ENCODE measurements at places on chromosomes 2 and 18. TPM values are rescaled to one million over a fixed set of nuclear protein-coding genes. Genes with fewer than 3 reads are reported as not detected.

DNA sequence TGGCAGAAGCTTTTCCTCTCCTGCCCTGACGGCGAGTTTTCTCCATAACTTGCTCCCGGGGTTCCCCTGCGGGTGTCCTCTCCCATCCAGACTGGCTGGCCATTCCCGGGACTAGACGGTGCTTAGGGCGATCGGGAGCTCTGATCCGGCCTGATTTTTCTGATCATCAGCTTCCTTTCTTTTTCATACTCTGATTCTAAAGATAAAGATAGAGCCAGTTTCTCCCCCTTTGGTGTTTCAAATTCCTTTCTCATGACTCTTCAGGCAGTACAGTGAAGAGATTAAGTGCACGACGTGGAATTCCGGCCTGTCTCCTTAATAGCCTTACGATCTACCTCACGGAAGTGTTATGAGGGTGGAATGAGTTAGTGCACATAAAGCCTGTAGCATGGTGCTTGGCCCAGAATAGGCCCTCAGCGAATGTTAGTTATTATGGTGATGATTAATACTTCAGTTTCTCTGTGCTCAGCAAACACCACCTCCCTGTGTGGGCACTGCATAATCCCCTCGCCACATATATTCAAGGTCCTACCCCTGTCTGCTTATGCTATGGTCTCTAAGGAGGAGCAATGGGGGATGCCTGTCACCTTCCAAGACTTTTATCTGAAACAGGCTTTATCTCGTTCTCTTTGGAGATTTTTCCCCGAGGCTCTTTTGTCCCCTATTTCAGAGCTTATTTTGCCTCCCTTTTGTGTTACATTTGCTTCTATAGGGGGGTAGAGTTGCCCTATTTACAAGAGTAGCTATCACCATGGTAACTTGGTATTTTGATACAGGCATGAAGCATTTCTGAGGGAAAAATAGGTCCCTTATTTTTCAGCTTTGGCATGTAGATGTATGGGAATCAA, 254.8 kb downstream of the CDH2 start:
- peak; percentile 93 for DNase-seq

- peak; percentile 39 for DNase-seq
Measured at GRCh38 chr2:65300134-65300760, 72.6 kb downstream of the ACTR2 start.

DNA sequence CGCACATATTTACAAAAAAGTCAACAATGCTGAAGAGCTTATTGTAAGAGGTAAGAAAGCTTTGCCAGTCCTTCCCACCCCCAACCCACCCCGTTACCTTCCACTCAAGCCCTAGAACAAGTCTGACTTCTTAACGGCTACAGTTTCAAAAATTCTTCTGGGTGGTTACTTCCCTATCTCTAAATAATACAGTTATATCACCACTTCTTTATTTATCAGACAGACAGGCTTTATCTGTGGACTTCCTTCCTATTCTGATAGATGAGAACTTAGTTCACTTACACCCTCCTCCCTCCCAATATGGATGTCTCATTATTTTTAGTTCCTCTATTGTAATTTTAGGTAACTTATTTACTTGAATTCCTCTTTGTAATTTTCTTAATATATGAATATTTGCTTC, 26.7 kb upstream of the ACTR3 start:
- no peak for DNase-seq

GRCh38 chr2:235669983-235670962, 176.4 kb downstream of the AGAP1 start:
- DNase-seq: no peak

DNA sequence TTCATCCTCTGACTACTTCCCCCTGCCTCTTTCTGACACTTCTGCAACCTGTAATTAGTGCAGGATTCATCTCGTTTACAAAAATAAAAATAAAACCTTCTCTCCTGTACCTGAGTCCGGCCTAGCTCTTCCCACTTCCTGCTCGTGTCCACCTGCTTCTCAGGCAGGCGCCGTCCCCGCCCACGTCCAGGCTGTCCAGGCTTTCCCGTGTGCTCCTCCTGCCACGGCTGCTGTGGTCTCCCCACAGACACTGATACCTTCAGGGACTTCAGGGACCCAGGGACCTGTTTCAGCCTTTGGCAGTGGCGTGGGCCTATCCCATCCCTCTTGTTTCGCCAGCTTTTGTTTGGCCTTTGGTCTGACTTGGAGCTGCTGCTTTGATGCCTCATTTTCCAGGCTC, 272.5 kb downstream of the PHLPP1 start:
- DNase-seq: no peak

- DNase-seq: no peak
Measured at GRCh38 chr2:26442301-26442700, 35.6 kb downstream of the OTOF start.

DNA sequence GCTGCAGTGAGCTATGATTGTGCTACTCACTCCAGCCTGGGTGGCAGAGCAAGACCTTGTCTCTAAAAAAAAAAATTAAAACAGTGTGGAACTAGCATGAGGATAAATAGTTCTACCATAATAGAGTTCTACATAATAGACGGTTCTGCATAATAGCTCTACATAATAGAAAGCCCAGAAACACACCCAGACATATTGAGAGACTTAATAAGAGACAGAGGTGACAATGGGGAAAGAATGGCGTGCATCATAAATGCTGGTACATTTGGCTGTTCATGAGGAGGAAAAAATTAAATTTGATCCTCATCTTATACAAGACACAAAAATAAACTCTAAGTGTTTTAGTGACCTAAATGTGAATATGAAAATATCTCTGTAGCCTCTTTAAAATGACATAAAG, 58.5 kb downstream of the PTRHD1 start:
- DNase-seq: no peak

DNA sequence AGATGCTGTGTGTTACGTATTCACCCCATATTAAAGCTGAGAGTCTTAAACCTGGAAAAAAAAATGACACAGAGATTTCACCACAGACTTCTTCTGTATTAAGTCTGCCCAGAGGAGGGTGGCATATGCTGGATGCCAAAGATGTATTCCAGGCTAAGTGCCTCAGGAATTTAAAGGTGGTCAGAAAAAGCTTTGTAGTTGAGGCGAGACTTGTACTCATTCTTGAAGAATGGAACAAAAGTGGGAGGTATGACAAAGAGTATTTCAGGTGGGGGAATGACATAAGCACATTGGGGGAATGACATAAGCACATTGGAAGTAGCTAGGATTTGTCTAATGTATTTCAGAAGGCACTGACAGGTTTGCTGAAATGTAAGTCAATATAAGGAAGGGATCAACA, 98.6 kb downstream of the BABAM2 start:
- DNase-seq: peak; percentile 9

GRCh38 chr2:42021464-42021863, 26.4 kb upstream of the PKDCC start:
- peak; percentile 30 for DNase-seq

DNA sequence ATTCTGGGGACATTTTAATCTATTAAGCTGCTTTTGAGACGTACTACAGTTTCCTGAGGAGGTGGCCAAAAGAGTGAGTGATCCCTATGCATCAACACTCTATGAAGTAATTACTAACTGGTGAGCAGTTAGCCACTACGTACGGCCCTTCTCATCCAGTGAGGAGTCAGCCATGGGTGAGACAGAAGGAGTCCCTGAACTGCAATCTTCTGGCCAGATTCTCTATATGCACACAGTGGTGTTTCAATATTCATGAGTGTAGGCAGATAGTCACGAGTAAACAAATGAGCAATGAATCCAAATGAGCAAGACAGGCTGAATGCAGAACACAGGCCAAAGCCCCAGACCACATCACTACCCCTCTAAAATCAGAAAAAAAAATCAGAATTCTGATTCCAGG, 29.8 kb upstream of the TMEM214 start:
- no peak for DNase-seq

- no peak for DNase-seq
Measured at GRCh38 chr2:1309507-1309906, 103.8 kb upstream of the TPO start.

- DNase-seq: peak; percentile 81
Measured at GRCh38 chr2:65064728-65065552, 8.7 kb downstream of the CEP68 start.

The C2orf76 gene
- total RNA-seq: 25.6 TPM

DNA sequence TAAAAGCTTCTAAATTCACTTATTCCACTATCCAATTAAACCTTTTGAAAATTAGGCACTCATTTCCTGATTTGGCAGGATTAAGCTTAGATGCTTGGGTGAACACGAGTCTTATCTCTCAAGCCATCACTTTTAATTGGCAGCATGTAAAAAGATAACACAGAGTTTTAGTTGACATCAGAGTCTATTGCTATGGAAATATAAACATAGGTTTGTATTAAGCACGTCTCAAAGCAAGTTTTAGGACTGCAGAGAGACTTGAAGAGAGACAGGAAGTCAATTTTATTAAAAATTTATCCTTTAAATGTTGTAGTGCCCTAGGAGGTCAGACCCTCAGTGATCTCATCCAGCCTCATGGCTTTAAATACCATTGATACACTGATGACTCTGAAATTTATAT, 5.6 kb downstream of the RBKS start:
- no peak for DNase-seq

The RAB3GAP1 gene
- total RNA-seq: 50.3 TPM

DNA sequence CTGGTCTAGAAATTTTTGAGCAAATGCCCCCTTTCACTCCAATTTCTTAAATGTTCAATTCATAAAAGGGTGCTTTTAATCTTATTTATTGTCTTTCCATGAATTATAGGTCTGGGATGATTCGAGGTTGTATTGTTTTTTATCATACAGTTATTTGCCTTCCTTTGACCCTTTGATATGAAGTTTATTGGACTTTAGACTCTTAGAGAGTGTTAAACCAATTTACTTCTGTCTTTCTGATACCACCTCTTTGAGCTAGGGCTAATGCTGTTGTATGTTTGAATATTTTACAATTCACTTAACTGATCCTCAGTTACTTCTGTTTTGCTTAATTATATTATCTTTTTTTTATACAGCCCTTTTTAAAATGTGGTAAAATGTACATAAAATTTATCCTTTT, 89.6 kb upstream of the CYP20A1 start:
- DNase-seq: no peak

DNA sequence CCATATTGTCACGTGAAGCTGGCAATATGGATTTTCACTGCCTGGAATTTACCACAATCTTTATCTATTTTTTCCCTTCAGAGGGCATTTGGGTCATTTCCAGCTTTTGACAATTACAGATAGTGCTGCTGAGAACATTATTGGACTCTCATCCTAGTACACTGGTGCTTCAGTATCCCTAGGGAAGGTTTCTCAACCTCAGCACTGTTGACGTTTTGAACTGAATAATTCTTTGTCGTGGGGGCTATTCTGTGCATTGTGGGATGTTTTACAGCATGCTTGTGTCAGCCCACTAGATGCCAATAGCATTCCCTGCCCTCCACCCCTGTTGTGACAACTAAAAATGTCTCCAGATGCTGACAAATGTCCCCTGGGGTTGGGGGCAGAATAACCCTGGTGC, 185.7 kb downstream of the TPGS2 start:
- DNase-seq: no peak

The GALNT3 gene
- not detected for total RNA-seq

The RBM43 gene
- 4.1 TPM for total RNA-seq

DNA sequence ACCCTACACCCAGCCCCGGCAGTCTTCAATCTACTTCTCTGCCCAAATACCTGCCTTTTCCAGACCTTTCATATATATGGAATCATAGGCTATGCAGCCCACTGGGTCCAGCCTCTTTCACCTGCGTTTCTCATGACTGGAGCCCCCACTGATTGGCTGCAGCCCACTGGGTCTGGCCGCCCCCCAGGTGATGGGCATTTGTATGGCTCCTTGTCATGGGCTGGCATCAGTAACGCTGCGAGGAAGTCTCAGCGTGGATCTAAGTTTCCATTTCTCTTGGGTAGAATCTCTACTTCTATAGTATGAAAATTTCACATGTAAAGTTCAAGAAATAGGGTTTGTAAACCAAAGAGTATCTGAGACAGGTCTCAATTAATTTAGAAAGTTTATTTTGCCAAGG, 281.9 kb downstream of the NDUFA10 start:
- no peak for DNase-seq

- DNase-seq: peak; percentile 100
Measured at GRCh38 chr2:65662654-65663432, 230.4 kb upstream of the SPRED2 start.

DNA sequence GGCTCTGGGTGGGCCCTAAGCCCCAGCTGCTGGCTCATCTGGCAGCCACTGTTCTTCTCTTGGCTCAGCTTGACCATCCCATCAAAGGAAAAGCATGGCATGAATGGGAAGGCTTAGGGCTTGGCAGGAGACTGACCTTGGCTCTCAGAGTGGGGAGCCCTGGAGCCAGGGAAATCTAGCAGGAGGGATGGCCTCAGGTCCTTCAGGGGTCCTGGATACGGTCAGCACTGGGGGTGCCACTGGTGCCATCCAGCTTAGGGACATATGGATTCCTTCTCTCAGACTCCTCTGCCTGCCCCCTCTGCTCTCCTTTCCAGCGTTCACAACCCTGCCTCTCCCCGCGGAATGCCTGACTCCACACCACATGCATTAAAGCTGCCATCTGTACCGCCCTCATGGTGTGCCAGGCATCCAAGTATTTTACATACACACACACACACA, 165.5 kb upstream of the HAAO start:
- no peak for DNase-seq

The HEATR5B gene
- total RNA-seq: 31.5 TPM
